Peyer's patch (tissue), 4 donors: ENCODE measurements at places on chromosomes 7 and 10.

DNA sequence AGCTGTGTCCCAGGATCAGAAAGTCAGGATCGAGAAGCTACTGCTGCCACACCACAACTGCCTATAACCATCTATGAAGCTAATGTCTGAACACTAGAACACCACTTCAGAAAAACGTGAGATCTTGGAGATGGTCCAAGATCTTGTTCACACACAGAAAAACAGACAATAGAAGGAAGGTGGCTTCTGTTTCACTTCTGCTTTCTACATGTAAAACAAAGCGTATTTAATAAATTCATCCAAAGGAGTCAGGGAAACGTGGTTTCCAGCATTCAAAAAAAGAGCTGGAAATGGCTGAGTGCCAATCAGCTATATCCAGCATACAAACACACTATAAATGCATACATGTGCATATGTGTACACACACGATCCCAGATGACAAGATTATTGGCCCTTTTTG, 70.2 kb upstream of the CCDC71L start:
- DNase-seq = no peak

GRCh38 chr10:44293306-44293778, 91.6 kb downstream of the CXCL12 start:
- DNase-seq = no peak

- no peak for DNase-seq
These were observed 357.2 kb downstream of the LRMDA start for GRCh38 chr10:75788394-75789205.

DNA sequence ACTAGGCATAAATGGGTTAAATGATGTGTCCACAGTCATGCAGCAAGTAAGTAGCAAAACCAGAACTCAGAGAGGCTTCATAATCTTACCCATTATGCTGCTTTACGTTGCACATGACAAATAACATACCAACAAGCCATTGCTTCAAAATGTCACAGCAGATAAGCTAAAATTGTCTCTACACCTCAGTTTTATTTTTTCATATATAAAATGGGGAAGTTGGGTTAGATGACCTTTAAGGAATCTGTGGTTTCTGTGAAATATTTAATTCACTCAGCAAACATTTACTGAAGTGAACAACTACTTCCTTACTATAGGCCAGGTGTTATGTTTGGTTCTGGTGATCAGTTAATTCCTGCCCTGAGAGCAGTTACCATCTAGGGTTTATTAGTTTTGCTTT, 2.2 kb upstream of the ASCC1 start:
- DNase-seq = no peak

DNA sequence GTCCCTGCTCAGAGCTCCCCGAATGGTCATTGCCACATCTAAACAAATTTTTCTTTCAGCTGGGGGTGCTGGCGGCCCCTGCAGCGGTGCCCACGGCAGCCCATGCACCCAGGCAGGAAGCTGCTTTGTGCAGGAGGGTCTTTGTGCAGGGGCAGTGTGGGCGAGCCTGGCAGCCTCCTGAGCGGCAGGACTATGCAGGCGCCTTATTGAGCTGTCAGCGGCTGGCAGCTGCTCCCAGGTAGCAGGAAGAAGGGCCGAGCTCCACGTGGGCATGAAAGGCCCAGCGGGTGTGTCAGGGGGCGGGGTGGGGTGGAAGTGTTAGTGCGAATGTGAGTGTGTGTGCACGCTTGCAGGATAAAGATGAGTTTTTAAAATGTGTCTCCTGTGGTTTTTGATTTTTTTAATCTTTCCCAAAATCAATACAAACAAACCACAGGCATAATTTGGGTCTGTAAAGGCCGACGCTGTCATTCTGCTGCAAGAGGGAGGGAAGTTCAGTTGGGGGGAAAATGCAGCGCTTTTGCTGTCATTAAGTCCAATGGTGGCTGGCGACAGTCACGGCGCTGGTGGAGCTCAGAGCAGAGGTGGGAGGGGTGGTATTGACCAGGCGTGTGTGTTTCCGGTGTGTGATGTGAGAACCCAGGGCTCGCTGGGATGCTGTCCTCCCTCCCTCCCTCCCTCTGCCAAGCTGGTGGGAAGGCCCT, 83.9 kb downstream of the LHPP start:
- peak; percentile 55 for DNase-seq

- no peak for DNase-seq
These were observed 167.2 kb downstream of the NPSR1 start for GRCh38 chr7:34825221-34825620.

- DNase-seq = no peak
These were observed 176.5 kb downstream of the PFKFB3 start for GRCh38 chr10:6379015-6379776.

- DNase-seq = no peak
These were observed 334.0 kb downstream of the ZNF33B start for GRCh38 chr10:42304341-42304740.

DNA sequence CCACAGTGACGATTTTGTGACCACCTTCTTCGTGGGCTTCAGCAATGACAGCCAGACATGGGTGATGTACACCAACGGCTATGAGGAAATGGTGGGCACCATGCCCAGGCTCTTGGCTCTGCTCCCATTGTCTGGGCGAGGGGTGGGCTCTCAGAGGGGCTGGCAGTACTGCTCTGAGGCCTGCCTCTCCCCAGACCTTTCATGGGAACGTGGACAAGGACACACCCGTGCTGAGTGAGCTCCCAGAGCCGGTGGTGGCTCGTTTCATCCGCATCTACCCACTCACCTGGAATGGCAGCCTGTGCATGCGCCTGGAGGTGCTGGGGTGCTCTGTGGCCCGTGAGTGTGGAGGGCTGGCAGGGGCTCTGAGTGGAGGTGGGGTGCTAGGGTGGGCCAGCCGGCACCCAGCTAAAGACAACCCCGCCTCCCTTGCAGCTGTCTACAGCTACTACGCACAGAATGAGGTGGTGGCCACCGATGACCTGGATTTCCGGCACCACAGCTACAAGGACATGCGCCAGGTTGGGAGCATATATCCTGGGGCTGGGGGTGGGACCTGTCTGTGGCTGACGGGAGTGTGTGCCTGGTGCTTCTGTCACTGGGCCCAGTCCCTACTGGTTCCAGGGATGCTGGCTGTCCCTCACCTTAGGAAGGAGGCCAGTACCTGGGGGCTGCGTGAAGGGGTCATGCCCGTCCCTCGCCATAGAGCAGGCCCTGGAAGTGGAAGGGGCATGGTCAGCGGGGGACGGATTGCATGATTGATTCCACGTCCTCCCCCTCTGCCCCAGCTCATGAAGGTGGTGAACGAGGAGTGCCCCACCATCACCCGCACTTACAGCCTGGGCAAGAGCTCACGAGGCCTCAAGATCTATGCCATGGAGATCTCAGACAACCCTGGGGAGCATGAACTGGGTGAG, 6.8 kb downstream of the AEBP1 start:
- no peak for DNase-seq

DNA sequence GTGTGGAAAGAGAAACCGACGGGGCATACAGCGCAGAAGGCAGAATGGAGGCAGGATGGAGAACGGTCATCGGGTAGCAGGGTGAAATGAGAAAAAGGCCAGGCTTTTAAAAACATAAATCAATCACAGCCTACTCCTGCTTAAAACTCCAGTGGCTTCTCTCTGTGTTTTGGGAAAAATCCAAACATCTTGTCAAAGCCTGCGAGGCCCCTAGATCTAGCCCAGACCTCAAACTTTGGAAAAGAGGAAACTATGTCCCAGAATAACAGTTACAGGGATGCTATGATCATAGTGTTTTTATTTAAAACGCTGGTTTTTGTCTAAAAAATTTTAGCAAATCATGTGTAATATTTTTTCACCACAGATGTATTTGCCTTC, 41.1 kb downstream of the PPP1R3C start:
- no peak for DNase-seq

DNA sequence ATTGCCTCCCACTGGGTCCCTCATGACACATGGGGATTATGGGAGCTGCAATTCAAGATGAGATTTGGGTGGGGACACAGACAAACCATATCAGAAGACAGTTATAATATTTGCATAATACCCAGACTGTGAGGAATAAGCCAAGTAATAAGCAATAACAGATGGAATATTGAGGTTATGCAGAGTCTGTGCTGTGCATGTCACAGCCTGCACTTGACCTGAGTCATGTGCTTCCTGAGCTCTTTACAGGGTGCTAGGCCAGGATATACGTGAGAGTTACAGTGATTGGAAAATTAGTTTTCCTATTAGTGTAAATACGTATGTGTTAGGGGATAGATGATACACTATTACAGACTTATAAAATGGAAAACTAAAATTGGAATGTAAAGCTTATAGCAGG, 288.7 kb downstream of the SDK1 start:
- DNase-seq = no peak

DNA sequence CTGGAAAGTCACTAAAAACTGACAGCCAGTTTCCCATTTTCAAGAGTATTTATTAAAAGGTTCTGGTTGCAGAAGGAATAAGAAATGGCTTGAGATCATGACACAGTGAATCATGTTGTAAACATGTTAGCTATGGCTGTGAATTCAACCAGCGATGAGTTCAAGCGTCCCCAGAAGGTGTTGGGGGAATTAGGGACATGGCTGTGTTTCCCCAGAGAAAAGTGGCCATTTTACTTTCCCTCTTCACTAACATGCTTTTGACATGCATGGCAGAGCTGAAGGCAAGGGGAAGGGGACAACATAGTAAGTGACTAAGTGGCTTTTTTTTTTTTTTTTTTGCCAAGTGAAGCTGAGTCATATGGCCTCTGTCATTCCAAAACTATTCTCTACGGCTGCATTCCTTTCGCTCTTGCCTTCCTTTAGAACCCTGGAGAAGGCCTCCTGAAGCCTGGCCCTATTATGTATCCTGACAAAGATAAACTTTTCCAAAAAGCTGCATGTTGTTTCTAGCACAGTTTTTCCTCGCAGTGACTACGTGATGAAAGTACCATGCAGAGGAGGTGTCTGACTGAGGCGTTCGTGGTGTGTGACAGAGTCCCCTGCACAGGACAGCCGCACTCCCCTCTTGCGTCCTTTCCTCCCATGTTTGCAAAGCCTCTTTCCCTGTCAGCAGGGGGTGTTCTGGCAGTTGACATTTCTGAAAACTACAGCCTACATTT, 46.9 kb downstream of the EGFR start:
- DNase-seq = no peak

DNA sequence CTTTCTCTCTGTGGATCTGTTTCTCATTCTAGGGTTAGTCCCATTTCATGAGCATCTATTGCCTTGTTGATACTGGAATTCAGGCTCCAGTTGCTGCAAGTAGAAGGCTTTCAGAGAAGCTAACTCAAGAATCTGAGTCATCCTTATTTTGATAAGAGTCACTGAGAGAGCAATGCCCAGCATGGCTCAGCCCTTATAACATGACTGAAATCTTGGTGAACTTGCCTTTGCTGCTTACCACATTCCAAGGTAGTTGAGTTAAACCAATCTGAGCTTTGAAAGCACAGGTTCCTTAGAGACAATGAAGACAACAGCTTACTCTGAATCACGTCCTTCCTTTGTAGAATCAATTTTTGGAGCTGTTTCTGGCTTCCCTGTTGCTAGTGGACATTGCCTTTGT, 53.6 kb upstream of the CHCHD3 start:
- no peak for DNase-seq

DNA sequence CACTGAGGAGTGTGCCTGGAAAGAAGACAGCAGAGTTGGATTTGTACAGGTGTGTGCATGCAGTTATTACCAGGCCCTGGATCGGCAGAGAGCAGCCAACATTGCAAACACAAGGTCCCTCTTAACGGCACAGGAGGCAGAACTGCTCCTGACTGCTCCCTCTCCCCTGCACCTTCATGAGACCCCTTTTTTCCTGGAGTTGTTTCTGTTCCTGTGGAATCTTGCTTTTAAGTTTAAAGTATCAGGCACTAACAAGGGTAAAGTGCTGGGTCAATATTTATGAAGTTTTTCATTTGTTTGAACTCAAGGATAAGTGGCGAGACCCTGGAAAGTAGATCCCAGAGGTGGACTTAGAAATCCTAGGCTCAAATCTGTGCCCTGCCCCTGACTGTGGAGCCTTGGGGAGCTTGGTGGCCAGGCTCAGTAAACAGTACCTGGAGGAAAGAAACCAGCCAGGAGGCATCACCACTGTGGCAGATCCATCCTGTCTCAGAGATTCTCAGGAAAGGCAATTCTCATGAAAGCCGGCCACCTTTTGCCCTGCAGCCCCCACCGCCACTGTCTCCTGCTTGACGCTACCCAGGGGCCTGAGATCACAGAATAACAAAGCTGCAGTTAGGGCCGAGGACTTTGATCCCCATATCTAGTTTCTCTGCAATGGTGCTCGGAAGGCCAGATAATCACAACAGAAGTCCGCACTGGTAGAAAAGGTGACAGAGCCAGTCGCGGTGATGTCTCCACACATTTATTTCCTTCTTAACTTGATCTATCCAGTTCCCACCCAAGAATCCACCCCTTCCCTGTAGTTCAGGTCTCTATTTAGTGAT, 36.7 kb downstream of the DDC start:
- peak; percentile 64 for DNase-seq

GRCh38 chr7:139886206-139886605, 57.1 kb downstream of the TBXAS1 start:
- DNase-seq = no peak

GRCh38 chr7:91894781-91895480, 14.4 kb upstream of the MTERF1 start:
- DNase-seq = no peak

- DNase-seq = no peak
These were observed 13.8 kb upstream of the C10orf90 start for GRCh38 chr10:126684171-126684745.

DNA sequence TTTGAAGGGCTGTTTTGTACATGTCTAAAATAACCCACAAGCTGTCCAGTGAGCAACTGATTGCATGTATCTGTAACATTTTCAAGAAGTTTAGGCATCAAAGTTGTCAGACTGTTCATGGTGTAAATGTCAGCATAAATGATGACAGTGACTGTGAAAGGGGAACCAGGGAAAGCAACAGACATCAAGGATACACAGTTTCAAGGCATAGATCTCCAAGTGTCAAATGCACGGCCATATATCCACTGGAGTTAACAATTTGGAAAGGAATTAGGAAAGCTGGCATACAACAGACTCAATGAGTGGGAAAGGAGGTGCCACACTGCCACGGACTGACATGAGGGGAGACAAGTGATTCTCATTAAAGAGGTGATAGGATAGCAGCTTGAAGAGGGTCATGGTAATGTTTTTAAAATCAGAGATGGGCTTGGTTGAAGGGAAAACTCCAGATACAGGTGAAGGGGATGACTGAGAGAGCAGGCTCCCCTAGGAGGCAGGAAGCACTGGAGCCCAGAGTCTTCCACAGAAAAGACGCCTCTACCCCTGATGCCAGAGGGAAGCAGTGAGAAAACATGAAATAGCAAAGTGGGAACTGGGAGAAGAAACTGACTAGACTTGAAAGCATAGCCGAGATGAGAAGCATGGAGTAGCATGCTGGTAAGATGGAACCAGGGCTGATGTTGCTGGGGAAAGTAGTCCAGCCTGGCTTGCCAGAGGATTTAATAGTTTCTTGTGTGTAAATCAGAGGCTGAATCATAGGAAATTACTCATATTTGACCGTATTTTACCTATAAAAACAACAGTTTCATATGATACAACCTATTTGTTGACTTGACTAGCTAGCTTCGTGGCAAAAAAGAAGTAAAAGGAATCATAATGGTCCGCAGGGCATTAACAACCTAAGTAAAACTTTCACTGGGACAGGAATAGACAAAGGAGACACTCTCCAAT, 18.6 kb downstream of the NSMCE4A start:
- DNase-seq = no peak
